ENCODE measurements at places on chromosomes 5 and 9.

DNA sequence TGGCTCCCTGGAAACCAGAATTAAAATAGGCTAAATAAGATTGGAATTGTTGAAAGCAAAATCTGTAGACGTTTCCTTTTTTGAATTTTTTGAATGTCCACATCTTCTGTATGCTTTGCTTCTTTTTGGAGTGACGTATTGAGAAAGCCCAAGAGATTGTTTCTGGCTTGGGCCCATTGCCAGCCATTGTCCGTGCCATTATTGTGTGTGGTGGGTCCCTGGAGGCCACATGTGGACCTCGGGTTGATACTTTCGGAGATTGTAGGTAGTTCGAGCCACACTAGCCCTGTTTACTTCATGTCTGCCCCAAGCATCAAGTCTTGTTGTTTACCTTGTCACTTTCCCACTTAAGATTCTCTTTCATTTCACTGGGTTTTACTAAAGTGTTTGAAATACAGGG is 106.0 kb downstream of the PALM2AKAP2 start:
- DNase-seq: no peak

- no peak for DNase-seq
These were observed at the start of gene OR5C1 for GRCh38 chr9:122788831-122789230. TSS of gene OR5C1 (plus strand) at chr9:122788933. CDS start at chr9:122788933, 0 bp downstream.

DNA sequence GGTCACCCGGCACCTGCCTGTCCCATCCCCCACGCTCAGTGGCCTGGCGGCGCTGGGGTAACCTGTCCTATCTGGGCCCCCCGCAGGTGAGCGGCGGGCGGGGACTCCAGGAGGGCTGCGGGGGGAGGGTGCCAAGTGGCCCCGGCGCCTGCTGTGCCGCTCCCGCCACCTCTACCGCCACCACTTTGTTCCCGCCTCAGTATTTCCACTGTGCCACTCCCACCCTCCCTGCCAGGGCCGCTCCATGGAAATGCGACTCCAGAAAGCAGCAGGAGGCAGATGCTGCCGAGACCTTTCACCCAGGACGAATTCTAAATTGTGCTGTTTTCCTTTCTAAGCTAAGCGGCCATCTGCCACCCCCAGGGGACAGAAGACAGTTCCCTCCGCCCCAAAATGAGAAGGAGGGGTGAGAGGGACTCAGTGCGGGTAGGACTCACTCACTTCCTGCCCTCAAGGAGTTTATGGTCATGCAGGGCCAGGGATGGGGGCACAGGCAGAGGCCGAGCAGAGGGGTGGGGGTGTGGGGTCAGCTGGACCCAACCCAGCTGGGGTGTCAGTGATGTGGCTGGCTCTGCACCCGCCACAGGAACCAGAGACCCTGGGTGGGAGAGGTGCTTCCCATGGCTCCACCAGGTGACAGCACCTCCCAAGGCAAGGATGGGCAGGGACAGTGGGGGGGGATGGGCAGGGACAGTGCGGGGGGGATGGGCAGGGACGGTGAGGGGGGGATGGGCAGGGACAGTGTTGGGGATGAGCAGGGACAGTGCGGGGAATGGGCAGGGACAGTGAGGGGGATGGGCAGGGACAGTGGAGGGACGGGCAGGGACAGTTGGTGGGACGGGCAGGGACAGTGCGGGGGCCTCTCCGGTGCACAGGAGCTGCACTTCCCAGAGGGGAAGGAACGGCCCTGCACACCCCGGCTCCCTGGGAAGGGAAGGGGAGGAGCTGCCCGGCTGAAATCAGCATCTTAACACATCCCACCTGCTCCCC is 17.8 kb downstream of the NOTCH1 start:
- no peak for DNase-seq

DNA sequence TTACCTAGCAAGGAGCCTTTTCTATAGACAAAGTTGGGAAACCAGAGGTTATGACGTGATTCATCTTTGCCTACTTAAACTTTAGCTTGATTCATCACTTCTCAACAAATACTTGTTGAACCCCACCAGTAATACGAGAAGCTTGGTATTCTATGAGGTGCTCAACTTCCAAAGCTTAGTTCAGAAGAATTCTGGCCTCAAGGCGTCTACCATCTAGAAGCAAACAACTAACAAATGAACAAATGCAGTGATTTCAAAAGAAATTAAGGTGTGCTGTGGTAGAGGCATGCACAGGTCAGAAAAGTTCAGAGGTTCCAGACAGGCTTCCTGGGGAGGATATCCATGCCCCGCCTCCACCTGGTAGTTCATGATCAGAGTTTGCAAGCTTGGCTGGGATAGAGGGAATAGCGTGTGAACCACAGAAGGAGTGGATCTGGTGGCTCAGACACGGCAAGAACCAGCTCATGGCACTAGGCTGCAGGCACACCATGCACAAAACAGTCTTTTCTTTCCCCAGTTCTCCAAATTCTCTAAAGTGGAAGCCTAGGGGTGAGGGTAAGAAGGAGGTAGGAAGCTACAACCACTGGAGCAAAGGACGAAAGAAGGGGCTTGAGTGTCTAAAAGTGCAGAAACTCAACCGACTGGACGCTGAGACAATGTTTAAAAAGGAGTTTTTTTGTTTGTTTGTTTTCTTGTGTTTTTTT is 473.0 kb downstream of the RAB3C start:
- DNase-seq: no peak

- DNase-seq: no peak
These were observed 164.1 kb downstream of the WDR70 start for GRCh38 chr5:37543216-37543615.

DNA sequence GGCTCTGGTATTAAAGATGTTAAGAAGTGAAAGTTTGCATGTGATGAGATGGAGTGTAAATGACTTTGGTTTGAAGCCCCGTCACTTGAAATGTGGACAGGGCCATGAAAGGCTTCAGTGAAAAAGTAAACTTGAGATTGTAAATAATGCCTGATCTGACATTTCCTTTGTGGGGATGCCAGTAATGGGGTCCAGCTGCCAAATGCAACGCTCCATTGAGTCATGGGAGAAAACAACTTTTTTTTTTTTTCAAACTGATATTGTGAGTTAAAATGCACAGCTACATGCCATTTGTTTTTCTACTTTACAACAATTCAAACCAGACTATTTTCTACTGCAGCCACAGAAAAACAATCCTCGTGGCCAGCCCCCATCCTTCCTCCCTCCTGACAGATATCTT is 327.0 kb upstream of the TNC start:
- DNase-seq: no peak

DNA sequence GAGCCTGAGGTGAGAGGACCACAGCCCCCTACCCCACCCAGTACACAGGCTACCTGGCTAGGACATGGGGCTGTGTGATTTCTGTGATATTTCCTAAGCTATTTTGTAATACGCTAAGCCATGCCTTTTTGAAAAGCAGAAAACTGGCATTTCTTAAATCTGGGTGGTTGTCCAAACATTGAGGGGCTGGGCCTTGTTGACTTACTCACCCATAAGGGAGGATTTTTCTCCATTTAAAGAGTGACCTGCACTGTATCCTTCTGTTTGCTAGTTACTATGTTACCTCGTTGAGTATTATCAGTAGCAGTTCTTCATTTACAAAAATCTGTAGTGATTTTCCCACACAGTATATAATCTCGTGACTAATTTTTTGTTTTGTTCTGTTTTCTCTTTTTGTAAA is 117.5 kb upstream of the OTULINL start:
- no peak for DNase-seq

- no peak for DNase-seq
These were observed 6.0 kb upstream of the ESM1 start for GRCh38 chr5:54991416-54991815.

- DNase-seq: peak; percentile 15
These were observed 165.0 kb downstream of the SYK start for GRCh38 chr9:90966480-90967144.

GRCh38 chr5:39775797-39776365 is 351.1 kb upstream of the DAB2 start:
- no peak for DNase-seq

DNA sequence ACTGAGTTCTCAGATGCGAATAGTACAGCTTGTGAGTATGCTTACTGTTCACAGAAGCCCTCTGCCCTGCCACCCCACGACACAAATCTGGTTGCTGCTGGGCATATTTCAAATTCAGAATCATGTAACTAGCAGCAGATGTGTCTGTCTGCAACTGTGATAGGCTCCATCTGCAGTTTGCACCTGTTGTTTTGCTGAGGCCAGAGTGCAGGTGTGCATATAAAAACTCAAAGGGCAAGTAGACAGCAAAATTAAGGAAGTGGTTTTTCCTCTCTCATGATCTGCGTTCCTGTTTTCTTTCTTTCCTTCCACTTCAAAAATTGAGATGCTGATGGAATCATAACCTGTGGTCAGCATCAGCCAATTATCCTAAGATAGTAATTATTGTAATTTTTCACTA is 1000.5 kb downstream of the PTPRD start:
- DNase-seq: no peak

GRCh38 chr9:132575811-132576210 is 6.6 kb upstream of the BARHL1 start:
- DNase-seq: no peak

DNA sequence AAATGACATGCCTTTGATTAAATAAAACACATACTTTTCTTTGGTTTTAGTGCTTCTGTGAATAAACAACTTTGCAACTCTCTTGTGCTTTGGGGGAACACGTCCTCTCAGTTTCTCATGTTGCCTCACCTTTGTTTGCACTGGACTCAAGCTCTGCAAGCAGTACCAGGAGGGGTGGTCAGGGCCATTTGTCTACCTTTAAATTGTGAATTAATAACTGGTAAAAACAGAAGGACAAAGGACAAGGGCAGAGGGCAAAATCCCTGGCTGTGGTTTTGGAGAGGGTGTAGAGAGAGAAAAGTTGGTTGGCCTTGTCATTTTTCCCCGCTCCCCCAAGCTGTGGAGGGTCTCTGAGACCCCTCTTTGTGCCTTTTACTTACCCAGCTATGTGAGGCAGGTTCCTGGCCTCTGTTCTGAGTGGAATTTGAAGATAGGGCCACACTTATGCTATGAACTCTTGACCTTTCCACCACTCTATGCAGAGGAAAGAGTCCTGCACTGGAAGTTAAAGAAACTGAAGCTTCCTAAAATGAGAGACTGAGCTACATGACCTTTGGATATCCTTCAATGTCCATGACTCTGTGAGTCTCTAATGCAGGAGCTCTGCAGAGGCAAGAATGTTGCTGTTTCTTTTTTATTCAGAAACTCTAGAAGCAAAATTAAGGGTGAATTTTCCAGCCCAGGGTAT is 55.1 kb upstream of the MOCS2 start:
- DNase-seq: no peak

GRCh38 chr5:113271015-113271414 is 163.8 kb downstream of the TSSK1B start:
- no peak for DNase-seq

GRCh38 chr9:38153152-38153909 is 84.3 kb upstream of the SHB start:
- no peak for DNase-seq

DNA sequence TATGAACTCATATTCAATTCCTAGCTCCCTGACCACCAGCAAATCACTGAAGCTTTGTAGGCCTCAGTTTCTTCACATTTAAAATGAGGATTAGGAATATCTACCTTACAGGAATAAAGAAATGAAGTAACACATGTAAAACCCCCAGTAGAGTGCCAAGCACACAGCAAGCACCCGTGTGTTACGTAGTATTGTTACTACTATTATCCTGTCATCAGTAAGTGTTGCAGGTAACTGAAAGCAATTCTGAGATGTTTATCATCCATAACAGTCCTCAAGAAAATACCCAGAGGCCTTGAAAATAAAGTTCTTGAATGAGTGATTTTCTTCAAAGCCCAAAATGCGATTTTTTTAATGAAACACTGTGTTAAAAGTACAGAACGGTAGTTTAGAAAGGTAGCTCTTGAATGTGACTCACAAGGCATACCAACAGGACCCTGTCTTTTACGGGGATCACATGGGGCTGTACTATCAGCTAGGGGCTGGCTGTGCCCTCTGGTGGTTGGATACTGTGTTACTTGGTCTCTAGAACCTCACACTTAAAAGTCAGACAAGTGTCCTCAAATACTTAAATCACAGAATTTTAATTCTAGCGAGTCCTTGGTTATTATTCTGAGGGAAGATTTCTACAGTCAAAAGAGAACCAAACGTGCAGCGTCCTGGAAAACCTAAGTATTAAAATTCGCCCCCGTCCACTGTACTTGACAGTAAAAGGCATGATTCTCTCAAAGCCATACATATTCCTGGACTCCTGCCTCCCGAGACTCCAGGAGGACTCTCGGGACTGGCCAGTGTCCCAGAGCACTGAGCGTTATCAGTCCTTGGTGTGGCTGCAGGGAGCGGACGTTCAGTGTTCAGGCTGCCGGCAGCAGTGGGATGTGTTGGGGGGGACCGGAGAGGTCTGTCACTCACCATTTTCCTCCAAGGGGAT is 725 bp downstream of the NDUFB6 start:
- DNase-seq: peak; percentile 68

GRCh38 chr5:158979749-158980521 is 119.8 kb downstream of the EBF1 start:
- DNase-seq: no peak

DNA sequence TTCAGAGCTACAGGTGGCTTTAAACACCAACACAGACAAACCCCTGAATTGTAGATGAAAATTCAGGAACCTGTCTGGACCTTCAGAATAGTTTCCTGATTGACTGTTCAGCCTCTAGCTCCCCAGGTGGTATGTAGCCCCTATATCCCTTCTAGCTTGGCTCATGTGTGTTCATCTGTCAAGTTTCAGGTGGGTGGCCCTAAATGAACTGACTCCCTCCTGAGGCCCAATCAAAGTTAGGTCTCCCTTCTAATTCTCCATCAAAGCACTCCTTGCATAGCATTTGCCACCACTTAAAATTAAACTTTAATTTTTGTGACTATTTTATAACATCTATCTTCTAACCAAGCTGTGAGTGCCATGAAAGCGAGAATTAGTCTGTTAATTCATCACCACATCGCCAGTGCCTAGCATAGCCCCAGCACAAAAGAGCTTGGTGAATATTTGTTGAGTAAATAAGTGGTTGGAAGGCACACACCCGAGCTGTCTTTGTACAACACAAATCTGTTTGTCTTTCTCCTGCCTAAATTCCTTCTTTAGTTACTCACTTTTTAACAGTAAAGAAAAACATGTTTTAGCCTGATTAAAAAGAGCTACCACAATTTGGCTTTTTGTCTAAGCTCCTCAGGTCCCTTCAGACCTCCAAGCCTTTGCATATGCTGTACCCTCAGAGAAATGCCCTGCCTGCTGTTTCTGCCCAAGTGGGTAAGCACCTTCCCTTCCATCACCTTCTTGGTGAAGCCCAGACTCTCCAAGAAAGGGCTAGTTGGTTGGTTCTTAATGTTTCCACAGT is 138.1 kb upstream of the HMHB1 start:
- no peak for DNase-seq

GRCh38 chr5:83118976-83119375 is 41.6 kb downstream of the XRCC4 start:
- no peak for DNase-seq

- no peak for DNase-seq
These were observed 13.8 kb upstream of the STC2 start for GRCh38 chr5:173341961-173342430.

GRCh38 chr9:631596-631995 is 209.9 kb upstream of the DMRT1 start:
- no peak for DNase-seq

- no peak for DNase-seq
These were observed 17.9 kb upstream of the NRARP start for GRCh38 chr9:137319739-137320551.

All from HS-5 (cell line).